ENCODE measurements at places on chromosomes 1 and 21.

GRCh38 chr21:36163750-36164741 lies 7.4 kb downstream of the DOP1B start:
- no peak overlapping the region for H3K4me3 ChIP-seq
- peaks cover 3% of the 10 kb centered on the region for H3K4me1 ChIP-seq
- peaks cover 20% of the 10 kb centered on the region for H3K36me3 ChIP-seq
- no peak overlapping the region for H3K27ac ChIP-seq

DNA sequence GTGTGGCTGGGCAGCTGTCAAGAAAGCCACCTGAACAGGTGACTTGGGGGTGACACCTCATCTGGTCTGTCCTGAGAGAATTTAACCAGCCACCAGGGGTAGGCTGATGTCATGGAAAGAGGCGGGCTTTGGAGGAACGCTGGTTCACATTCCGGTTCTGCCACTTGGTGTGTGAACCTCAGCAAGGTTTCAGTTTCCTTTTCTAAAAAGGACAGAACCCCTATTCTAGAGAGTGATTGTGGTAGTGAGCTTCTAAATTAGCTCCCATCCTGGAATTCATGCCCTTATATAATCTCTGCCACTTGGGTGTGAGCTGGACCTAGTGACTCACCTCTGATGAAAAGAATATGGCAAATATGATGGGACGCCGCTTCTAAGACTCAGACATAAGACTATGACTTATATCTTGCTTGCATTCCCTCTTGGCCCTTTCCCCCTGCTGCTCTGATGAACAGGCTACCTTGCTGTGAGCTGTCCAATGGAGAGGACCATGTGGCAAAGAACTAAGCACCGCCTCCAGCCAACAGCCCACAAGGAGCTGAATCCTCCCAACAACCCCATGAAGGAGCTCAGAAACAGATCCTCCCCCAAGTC lies 332.1 kb downstream of the RRAGC start:
- no peaks in the 10 kb centered on the region for H3K36me3 ChIP-seq
- H3K27ac ChIP-seq = no peak overlapping the region
- H3K27me3 ChIP-seq = no peaks in the 10 kb centered on the region
- DNase-seq = peak; percentile 11
- H3K4me1 ChIP-seq = peaks cover 3% of the 10 kb centered on the region

GRCh38 chr1:106080608-106081325 lies 975.7 kb upstream of the PRMT6 start:
- no peak overlapping the region for H3K27ac ChIP-seq
- H3K4me1 ChIP-seq = no peaks in the 10 kb centered on the region
- no peaks in the 10 kb centered on the region for H3K27me3 ChIP-seq

- no peak overlapping the region for H3K27ac ChIP-seq
- no peak overlapping the region for H3K4me3 ChIP-seq
- H3K36me3 ChIP-seq = no peaks in the 10 kb centered on the region
- H3K4me1 ChIP-seq = no peaks in the 10 kb centered on the region
Observed at GRCh38 chr1:84246213-84246612, 55.3 kb upstream of the SAMD13 start.

DNA sequence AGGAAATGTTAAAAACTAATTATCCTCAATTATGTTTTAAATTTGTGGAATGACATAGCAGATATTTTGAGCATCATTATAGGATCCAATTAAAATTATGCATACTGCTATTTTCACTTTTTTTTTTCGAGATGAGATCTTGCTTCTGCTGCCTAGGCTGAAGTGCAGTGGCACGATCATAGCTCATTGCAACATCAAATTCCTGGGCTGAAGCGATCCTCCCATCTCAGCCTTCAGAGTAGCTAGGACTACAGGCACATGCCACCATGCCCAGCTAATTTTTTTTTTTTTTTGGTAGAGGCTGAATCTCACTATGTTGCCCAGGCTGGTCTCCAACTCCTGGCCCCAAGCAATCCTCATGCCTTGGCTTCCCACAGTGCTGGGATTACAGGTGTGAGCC lies 11.3 kb upstream of the SLC1A7 start:
- no peaks in the 10 kb centered on the region for H3K36me3 ChIP-seq
- no peak overlapping the region for H3K27ac ChIP-seq
- no peaks in the 10 kb centered on the region for H3K27me3 ChIP-seq
- no peaks in the 10 kb centered on the region for H3K4me1 ChIP-seq
- H3K4me3 ChIP-seq = no peak overlapping the region

DNA sequence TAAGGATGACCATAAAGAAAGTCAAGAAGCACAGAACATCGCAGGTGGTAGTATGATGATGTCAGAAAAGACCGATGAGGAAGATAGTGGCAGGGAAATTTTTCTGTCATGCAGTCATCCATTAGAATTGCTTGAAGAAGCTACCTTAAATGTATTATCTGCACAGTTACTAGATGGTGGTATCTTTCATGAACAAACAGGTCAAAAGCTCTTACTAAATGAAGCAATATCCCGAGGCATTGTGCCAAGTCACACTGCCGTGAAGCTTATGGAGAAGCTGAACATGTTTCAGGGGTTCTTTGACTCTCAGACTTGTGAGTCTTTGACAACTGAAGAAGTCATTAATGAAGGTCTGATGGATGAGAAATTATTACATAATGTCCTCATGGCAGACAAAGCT lies 128.8 kb downstream of the MACF1 start:
- DNase-seq = no peak
- no peaks in the 10 kb centered on the region for H3K4me1 ChIP-seq
- no peaks in the 10 kb centered on the region for H3K36me3 ChIP-seq
- no peaks in the 10 kb centered on the region for H3K27me3 ChIP-seq
- no peak overlapping the region for H3K27ac ChIP-seq

DNA sequence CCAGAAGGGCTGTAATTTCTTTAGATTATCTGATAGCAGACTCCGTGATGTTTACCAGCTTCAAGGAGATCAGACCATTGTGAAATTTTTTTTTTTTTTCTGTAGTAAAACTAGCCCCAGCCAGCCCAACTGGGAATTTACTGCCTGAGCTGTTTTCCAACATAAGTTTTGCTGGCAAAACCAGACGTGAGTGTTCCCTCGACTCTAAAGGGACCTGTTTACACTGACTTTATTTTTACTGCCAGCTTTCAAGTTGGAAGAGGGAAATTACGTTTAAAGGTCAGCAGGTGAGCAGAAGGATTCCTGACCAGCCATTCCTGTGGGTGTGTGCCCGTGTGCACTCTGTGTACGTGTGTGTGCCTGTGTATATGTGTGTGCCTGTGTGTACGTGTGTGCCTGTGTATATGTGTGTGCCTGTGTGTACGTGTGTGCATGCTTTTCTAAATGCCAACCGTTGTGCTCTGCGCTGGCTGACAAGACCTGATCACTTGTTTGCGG lies 374 bp downstream of the MAB21L3 start:
- H3K27ac ChIP-seq = no peak overlapping the region
- H3K27me3 ChIP-seq = peaks cover 3% of the 10 kb centered on the region
- no peak overlapping the region for H3K4me3 ChIP-seq
- H3K36me3 ChIP-seq = no peaks in the 10 kb centered on the region
- no peak for DNase-seq

DNA sequence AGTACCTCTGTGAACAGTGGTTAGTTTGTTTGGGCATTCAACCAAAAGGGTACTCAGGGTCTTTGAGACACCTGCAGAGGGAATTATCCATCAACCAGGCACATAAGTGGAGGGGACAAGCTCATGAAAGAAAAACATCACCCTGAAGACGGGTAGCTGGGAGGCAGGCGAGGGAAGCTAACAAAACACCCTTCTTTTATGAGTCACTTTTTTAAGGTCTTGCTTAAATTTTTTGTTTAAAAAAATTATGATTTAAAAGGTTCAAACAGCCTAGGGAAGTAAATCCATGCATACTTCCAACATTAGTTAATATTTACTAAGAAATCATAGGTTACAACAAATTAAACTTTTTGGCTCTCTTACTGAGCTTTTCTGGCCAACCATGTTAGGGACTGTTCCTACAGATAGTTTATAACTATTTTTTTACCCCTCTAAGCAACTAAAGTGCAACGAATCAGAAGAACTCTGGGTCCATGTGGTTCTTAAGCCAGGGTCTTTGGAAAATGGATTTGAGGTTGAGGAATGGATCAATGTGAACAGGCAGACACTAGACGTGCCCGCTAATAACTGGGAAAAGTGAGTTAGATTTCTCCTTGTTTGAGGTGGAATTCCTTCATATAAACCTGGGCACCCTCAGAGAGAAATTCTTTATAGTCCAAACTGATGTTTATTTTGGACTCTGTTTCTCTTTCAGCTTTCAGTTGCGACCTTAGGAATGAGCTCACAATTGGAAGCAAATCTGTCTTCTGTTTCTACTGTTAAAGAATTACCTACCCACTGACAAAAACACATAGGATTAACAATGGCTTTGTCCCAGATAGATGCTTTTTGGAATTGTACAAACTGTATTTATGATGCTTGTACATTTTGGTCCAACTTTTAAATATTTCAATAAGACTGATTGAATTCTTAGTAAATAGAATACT lies 123.0 kb downstream of the LYPLAL1 start:
- H3K36me3 ChIP-seq = no peaks in the 10 kb centered on the region
- H3K27me3 ChIP-seq = no peaks in the 10 kb centered on the region
- H3K27ac ChIP-seq = no peak overlapping the region
- no peaks in the 10 kb centered on the region for H3K4me1 ChIP-seq
- DNase-seq = no peak
- no peak overlapping the region for H3K4me3 ChIP-seq

DNA sequence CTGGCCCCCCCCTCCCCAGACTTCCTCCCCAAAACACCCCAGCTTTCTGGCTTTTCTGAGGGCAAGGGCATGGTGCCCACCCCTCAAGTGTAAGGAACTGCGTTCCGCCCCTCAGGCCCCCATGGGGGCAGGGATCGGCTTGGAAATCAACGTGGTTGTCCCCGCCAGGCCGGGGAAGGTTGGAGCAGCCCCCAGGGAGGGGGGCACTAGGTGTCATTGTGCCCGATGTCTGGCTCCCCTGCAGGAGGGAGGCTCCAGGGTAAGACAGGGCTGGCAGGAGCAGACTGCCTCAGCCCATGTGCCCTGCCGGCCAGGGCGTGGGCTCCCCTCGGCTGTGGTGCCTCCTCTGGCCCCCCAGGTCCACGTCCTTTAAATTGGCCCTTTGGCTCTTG lies 7.4 kb upstream of the TFAP2E start:
- peaks cover 3% of the 10 kb centered on the region for H3K36me3 ChIP-seq
- H3K4me1 ChIP-seq = peaks cover 15% of the 10 kb centered on the region
- DNase-seq = no peak
- H3K4me3 ChIP-seq = no peak overlapping the region
- H3K27me3 ChIP-seq = no peaks in the 10 kb centered on the region

- H3K27me3 ChIP-seq = no peaks in the 10 kb centered on the region
- no peaks in the 10 kb centered on the region for H3K4me1 ChIP-seq
- no peak overlapping the region for H3K4me3 ChIP-seq
- no peaks in the 10 kb centered on the region for H3K36me3 ChIP-seq
- DNase-seq = peak; percentile 15
Observed at GRCh38 chr1:90045853-90046563, 51.1 kb downstream of the ZNF326 start.

- no peaks in the 10 kb centered on the region for H3K36me3 ChIP-seq
- peak overlapping the region; percentile 81 for H3K27ac ChIP-seq
- H3K4me3 ChIP-seq = peak overlapping the region; percentile 39
Observed at GRCh38 chr1:167472752-167473521, 45.4 kb downstream of the CD247 start.

DNA sequence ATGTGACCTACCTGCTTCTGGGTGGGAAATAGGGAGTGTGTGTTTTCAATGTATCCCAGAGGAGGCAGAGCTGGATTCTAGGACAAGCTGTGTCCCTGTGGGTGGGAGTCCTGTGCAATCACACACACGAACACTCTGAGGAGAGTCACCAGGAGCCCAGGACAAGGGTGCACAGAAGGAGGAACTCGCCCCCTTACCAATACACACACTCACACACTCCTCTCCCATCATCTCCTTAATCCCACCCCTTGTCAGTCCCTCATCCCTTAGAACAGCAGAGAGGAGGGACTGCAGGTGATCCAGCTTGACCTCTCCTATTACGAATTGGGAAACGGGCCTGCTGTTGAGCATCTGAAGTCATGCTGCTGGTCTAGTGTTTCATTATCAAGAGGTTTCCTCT lies 8.5 kb upstream of the MYBPHL start:
- H3K4me1 ChIP-seq = no peaks in the 10 kb centered on the region
- no peak for DNase-seq
- no peak overlapping the region for H3K4me3 ChIP-seq

DNA sequence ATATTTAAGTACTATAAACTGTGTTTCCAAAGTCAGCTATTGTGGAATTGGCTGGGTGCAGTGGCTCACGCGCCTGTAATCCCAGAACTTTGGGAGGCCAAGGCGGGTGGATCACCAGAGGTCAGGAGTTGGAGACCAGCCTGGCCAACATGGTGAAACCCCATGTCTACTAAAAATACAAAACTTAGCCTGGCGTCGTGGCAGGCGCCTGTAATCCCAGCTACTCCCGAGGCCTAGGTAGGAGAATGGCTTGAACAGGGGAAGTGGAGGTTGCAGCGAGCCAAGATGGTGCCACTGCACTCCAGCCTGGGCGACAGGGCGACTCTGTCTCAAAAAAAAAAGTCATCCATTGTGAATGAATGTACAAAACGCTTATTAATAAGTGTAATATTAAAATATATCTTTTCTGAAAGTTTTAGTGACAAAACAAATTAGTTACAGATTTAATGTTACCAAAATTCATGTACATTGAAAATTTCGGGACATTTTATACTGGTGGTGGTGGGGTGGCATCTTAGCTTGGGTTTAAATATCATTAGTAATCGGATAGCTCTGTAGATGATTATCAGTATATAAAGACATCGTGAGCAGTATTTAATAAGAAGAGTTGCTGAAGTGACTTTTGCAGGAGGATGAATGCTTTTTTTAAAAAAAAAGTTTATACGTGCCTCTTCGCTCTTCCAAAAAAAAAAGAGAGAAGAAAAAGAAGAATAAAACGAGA lies 503 bp upstream of the SRSF11 start:
- peak overlapping the region; percentile 54 for H3K4me3 ChIP-seq
- DNase-seq = no peak
- peaks cover 27% of the 10 kb centered on the region for H3K36me3 ChIP-seq
- H3K27me3 ChIP-seq = no peaks in the 10 kb centered on the region
- peaks cover 23% of the 10 kb centered on the region for H3K4me1 ChIP-seq
- H3K27ac ChIP-seq = peak overlapping the region; percentile 95

GRCh38 chr1:153339802-153340201 lies 8.8 kb downstream of the PGLYRP4 start:
- no peak overlapping the region for H3K4me3 ChIP-seq
- no peak overlapping the region for H3K27ac ChIP-seq
- no peak for DNase-seq
- H3K36me3 ChIP-seq = no peaks in the 10 kb centered on the region
- H3K27me3 ChIP-seq = peaks cover 18% of the 10 kb centered on the region
- peaks cover 18% of the 10 kb centered on the region for H3K4me1 ChIP-seq

- H3K27me3 ChIP-seq = no peaks in the 10 kb centered on the region
- H3K36me3 ChIP-seq = no peaks in the 10 kb centered on the region
- H3K27ac ChIP-seq = no peak overlapping the region
- no peak for DNase-seq
- H3K4me1 ChIP-seq = no peaks in the 10 kb centered on the region
Observed at GRCh38 chr1:246827396-246827795, 103.2 kb downstream of the SCCPDH start.
